ENCODE measurements at places on chromosomes 1 and 21. TPM values are rescaled to one million over a fixed set of nuclear protein-coding genes. Genes with fewer than 3 reads are reported as not detected.
A peak's percentile ranks its signal among the peaks of the same experiment; 100 is the strongest.

- DNase-seq: no peak
Observed at GRCh38 chr1:201016943-201017827, 6.3 kb downstream of the KIF21B start.

DNA sequence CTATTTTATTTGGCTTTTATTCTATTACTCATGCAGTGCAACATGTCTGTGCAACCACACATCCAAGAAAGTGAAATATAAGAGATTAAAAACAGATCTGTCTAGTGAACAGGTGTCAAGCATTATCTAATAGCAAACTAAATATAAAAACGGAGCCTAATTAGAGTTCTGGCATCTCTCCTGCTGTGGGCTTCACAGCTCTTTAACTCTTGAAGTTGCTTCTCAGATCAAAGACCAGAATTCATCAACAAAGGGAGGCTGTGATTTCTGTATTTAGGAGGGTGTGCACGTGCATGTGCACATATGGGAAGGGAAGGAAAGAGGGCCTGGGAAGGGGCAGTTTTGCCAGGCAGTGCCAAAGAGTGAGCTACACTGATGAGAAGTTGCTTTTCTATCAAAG, 81.0 kb downstream of the MIS18A start:
- DNase-seq: no peak

DNA sequence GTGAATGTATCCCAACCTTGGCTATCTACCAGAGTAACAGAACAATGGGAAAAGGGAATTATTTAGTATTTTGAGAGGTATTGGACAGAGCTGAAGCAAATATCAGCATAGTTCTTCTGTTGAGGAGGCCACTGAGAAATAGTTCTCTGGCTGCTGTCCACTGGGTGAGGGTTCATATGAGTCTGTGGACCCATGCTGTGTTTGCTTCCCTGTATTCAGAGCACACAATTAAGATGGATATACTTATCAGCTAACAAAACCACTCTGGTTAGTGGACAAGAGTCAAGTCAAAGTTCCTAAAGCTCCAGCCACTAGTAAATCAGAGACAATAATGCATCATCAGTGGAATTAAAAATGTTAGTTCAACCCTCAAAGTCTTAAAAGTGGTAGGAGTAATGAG, 66.1 kb downstream of the RGS18 start:
- no peak for DNase-seq

Gene MRPS6
- 104 TPM for total RNA-seq

Gene NFASC
- total RNA-seq: 1.6 TPM

GRCh38 chr1:159737238-159737916, 23.0 kb upstream of the CRP start:
- no peak for DNase-seq

DNA sequence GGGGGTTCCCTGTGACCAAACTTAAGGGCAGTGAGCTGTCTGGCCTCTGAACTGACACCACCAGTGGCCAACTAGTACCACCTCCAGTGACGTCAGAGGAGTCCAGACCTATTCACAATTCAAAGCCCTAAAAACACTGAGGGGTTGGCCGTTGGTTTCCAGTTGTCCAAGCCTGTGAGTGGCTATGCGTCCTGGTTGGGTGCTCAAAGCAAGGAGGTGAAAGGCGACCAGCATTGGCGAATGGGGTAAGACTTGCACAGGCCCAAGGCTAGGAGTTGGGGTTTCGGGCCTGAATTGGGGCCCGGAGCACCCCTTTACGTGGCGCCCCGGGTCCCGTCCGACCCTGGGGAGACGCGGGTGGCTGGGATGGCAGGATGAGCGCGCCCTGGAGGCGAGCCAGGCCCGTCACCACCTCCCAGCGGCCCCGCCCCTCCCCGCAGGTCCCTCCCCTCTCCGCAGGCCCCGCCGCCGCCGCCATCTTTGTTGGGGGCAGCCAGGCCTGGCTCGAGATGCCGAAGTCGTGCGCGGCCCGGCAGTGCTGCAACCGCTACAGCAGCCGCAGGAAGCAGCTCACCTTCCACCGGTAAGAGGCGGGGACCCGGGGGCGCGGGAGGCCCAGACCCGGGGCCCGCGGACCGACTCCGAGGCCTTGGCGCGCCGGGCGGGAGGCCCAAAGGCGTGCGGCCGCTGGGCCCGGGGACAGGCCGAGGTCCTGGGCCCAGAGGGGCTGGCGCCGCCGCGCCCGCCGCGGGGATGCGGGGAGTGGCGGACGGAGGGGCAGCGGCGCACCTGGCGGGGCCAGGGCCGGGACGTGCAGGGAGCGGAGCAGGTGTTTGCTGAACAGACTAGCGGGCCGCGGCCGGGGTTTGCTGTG, at the start of gene THAP3:
THAP3 (plus strand) TSS at position 159 of the 874 bp plus-strand sequence; CDS start at position 510, 351 bp downstream.
- DNase-seq: peak; percentile 86

DNA sequence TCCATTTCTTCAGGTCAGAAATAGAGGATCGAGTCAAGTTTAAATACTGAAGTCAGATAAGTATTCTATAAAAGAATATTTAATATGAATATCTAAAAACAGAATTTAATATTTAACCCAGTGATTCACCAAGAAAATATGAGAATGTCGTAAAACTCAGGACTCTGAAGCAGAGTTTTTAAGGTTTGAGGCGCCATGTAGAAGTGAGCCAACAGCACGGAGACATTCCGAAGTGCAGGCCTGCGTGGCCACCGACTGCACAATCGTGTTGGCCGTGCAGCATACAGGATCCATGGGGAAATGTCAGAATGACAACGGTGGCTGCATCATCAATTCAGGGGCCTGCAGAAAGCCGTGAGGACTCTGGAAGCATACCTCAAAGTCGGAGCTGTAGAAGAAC, 23.4 kb downstream of the MRAP start:
- DNase-seq: no peak

GRCh38 chr1:18599086-18599485, 31.6 kb upstream of the PAX7 start:
- no peak for DNase-seq

Gene AMY2B
- 0.16 TPM for total RNA-seq

DNA sequence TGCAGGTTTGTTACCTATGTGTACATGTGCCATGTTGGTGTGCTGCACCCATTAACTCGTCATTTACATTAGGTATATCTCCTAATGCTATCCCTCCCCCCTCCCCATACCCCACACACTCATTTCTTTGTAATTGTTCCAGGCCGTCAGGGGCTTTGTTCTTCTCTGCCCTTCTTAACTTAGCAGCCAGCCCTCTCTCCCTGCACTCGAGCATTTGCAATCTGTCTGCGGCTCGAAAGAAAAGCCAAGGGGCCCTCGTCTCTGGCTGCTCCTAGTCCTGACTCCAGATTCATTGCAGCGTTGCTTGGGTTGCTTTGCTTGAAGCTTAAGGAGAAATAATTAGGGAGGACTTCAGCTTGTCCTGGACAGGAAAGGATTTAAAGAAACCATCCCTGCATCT, 85.7 kb downstream of the ATP1A1 start:
- DNase-seq: no peak

DNA sequence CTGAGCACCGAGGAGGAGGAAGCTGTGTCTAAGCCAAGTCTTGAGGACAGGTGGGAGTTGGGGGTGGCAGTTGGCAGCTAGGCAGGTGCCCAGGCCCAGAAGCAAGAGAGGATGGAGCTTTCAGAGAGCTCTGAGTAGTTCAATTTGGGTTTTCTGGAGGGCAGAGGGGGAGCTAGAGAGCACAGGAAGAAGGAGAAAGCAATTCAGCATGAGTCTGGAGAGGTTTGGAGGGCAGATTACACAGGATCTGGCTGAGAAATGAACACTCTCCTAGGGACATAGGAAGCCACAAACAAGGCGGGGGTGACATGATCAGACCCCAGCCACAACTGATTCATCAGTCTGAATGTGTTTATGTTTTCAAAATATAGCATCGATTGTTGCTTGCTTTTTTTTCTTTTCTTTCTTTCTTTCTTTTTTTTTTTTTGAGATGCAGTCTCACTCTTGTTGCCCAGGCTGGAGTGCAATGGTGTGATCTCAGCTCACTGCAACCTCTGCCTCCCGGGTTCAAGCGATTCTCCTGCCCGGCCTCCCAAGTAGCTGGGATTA, 23.8 kb downstream of the PTPRF start:
- DNase-seq: no peak

Gene LCE1C
- total RNA-seq: not detected

DNA sequence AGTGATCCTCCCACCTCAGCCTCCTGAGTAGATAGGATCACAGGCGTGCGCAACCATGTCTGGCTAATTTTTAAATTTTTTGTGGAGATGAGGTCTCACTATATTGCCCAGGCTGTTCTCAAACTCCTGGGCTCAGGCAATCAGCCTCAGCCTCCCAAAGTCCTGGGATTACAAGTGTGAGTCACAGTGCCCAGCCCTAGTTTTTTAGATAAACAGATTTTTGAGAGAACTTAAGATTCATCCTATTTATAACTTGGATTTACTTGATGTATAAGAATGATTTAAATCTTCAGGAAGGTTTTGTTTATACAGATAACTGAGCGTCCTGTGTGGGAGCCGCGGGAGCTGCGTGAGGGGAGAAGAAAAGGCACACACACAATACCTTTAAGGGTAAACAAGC, 26.2 kb downstream of the HEYL start:
- no peak for DNase-seq

Gene TRIM58
- total RNA-seq: not detected

DNA sequence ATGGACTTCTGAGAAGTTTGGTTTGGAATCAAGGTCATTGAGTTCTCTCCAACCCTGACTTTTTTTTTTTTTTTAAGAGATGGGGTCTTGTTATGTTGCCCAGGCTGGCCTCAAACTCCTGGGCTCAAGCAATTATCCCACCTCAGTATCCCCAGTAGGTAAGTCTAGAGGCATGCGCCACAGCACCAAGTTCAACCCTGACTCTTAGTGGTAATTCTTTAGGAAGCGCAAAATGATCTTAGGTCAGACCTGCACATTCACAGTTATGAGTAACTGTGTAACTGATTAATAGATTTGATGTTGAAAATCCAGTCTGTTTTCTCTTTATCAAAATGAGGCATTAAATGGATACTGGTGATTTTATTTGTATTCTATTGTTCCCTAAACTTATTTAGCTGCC, 95.9 kb downstream of the GREM2 start:
- no peak for DNase-seq

GRCh38 chr1:80498673-80499072, 1302.1 kb upstream of the ADGRL2 start:
- no peak for DNase-seq

DNA sequence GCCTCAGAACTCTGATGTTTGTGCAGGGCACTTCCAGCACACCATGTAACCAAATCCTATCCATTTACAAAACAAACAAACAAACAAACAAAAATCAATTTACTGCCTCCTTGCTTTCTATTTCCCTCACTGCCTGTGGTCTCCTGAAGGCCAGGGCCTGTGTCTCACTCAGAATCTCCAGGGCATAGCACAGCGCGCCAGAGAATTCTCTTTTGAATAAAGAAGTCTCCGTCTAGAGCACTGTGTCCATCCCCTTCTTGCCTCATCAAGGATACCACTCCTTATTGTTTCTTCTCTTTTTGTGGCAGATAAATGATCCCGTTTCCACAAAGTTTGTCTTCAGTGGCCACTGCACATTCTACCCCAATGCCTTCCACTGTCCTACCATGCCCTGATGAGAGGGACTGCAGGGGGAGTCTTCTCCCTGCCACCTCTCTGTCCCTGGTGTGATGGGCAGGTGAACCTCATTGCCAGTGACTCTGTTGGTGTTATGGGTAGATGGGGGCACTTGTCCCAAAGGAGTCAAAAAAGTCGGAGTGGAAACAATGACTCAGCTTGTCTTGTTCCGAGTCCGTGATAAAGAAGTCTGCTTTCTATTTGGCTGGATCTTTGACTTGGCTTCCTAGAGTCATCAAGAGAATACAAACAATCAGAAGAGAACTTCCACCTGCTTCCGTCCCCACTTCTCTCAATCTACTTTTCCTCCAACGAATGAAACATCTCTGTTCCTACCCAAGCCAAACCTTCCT, 30.0 kb downstream of the XCL2 start:
- DNase-seq: no peak

DNA sequence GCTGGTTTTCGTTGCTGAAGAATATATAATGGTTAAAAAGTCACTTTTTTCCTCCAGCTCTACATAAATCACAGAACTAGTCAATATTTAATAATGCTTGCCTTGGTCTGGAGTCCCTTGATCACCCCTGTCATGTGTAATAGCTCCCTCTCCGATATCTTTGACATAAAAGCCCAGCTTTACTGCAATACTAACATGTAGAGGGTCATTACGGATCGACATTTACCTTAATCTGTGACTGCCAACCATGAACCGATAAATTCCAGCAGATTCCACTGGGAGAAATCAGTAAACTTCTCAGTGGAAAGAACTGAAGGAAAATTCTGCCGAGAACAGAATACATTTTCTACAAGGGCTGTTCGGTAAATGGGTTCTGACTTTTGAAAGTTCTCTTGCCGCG, 396.5 kb downstream of the KCTD3 start:
- no peak for DNase-seq

Gene MAGI3
- 28.7 TPM for total RNA-seq

- DNase-seq: no peak
Observed at GRCh38 chr1:6488602-6489382, 2.7 kb downstream of the PLEKHG5 start.

Gene GNPAT
- total RNA-seq: 64.4 TPM

DNA sequence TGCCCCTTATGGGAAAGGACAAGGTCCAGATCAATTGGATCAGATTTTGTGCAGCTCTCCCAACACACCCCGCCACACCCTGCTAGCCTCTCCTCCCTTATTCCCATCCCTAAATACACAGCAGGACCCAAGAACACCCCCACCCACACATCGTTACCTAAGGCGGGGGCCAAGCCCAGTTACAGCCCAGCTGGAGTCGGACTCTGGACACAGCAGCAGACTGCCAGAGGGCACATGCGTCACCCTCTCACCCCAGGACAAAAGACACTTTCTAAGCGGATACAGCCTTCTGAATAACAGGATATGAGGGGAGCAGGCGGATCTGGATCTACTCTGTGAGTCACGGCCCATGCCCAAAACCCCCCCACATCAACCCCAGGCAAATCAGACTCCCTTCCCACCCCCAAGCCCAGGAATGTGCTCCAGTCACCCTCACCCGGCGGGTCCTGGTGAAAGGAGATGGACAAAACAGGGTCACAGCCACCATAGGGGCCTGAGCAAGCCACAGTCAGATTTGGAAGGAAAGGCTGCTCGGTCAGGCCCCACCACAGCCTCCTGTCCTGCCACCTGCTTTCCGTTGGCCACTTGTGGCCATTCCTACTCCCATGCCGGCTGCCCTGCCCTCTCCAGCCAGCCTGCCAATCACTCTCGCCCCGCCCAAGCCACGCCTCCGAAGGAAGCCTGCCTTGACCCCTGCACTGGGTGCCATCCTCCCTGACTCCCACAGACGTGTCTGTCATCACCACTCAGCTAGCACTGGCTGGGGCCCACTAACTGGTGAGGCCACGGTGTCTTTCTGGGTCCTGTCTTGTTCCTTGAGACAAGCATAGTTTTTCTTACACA, 4.0 kb downstream of the S100A16 start:
- DNase-seq: peak; percentile 88

Gene PKP1
- not detected for total RNA-seq

Gene KIAA1614
- 0.26 TPM for total RNA-seq

GRCh38 chr21:39938086-39938625, 70.9 kb downstream of the PCP4 start:
- no peak for DNase-seq

- DNase-seq: no peak
Observed at GRCh38 chr1:42837709-42838108, 8.7 kb upstream of the ZNF691 start.

Gene C8A
- not detected for total RNA-seq

Gene CHIA
- not detected for total RNA-seq

Data from Caco-2 (cell line).